Pancreas (tissue), 10 donors: ENCODE measurements at places on chromosomes 16 and 17.

GRCh38 chr17:51995797-51996403 lies 162.6 kb downstream of the CA10 start:
- no peaks in the 10 kb centered on the region for H3K36me3 ChIP-seq
- H3K4me3 ChIP-seq, result no peak overlapping the region
- DNase-seq, result no peak
- no peak overlapping the region for H3K27ac ChIP-seq

GRCh38 chr16:80828495-80828894 lies 24.1 kb upstream of the CDYL2 start:
- DNase-seq, result no peak
- peaks cover 5% of the 10 kb centered on the region for H3K4me1 ChIP-seq
- no peak overlapping the region for H3K4me3 ChIP-seq
- H3K36me3 ChIP-seq, result no peaks in the 10 kb centered on the region
- no peaks in the 10 kb centered on the region for H3K27me3 ChIP-seq

DNA sequence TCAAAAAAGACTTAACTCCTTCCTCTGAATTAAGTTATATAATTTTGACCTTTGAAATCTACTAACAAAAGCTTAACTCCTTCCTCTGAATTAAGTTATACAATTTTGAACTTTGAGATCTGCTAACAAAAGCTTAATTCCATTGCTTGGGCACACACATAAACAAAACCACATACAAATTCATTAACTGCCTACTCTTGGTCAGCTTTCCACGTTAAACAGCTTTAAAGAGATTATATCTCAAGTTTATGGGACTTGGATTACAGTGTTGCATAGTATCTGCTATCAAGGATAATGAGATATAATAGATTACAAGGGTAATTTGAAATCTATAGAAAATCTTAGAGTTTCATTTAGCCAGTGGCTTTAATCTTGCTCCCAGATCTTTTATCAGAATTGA lies 23.5 kb downstream of the COX10 start:
- no peak for DNase-seq
- H3K27ac ChIP-seq, result no peak overlapping the region
- H3K4me1 ChIP-seq, result peaks cover 6% of the 10 kb centered on the region
- no peaks in the 10 kb centered on the region for H3K36me3 ChIP-seq
- no peak overlapping the region for H3K4me3 ChIP-seq
- no peaks in the 10 kb centered on the region for H3K27me3 ChIP-seq

DNA sequence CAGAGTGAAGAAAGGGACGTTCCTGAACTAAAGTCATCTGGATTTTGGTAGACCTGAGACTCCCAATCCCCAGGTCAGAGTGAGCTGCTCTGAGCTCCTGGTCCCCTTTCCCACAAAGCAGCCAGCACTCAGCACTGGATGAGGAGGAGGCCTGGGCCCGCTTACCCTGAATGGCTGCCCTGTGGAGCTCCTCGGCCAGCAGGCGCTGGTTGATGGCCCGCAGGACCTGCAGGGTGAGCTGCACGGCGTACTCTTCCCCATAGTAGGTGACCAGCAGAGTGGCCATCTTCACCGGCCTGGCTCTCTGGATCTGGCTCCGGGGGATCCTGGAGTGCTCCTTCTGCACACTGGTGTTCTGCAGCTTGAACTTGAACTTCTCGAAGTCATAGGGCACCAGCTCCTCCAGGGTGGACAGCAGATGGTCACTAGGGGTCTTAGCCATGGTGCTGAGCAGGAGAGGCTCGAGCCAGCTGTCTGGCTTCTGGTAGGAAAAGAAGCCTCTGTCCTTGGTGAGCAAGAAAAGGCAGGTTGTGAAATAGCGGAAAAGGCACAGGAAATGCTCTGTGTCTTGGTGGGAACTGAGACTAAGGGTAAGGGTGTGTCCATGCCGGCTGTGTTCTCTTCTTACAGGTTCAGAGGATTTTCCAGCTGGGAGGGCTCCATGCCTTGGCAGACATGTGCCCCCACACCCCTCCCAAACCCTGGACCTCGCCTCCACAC lies at the start of gene MEFV:
TSS of gene MEFV (minus strand) at position 488 of the 720 bp plus-strand sequence. CDS start at position 442, 46 bp downstream.
- no peaks in the 10 kb centered on the region for H3K36me3 ChIP-seq
- H3K27me3 ChIP-seq, result no peaks in the 10 kb centered on the region
- no peak within 1 kb of the TSS for H3K27ac ChIP-seq
- DNase-seq, result no peak

- peaks cover 4% of the 10 kb centered on the region for H3K27me3 ChIP-seq
- H3K4me1 ChIP-seq, result no peaks in the 10 kb centered on the region
- H3K4me3 ChIP-seq, result no peak overlapping the region
- no peak for DNase-seq
- no peaks in the 10 kb centered on the region for H3K36me3 ChIP-seq
Observed at GRCh38 chr16:8182761-8183160, 407.6 kb downstream of the TMEM114 start.

GRCh38 chr17:78970834-78971755 lies 8.6 kb downstream of the LGALS3BP start:
- H3K4me3 ChIP-seq, result no peak overlapping the region
- H3K27ac ChIP-seq, result peak overlapping the region; percentile 25
- DNase-seq, result peak; percentile 86
- H3K27me3 ChIP-seq, result no peaks in the 10 kb centered on the region

DNA sequence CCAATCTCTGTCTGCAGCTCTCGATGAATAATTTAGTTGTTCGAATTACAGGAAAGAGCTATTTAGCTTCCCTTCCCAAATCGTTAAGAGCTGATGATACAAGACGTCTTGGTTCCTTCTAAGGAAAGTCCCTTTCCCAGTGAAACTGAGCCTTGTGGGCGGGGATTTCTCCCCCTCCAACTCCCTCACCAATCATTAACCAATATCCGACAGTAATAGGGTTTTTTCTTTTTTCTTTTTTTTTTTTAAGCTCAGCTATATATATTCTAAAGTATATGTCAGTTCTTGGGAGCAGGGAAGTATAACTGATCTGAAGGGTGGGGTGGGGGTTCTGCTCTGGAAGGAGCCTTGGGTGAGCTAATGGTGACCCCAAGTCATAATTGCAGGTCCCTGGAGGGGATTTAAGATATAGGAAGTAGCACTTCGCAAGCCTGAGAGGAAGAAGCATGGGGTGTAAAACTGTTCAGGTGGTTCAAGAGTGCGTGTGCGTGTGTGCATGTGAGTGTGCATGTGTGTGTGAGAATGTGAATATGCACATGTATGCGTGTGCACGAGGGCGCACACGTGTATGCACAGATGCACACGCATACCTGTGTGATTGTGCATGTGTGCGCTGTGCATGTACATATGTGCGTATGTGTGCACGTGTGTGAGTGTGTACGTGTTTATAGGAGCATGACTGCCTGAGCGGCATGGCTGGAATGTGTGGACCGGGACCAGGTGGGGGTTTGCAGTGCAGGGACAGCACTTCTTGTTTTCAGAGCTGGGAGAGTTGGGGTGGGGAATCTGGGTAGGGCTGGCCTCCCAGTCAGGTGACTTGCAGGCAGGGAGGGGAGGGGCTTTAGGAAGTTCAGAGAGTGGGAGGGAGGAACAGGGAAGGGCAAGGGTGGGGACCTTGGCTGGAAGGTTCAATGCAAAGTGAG lies 42.7 kb downstream of the SOCS3 start:
- no peaks in the 10 kb centered on the region for H3K27me3 ChIP-seq
- peak overlapping the region; percentile 4 for H3K4me3 ChIP-seq
- H3K4me1 ChIP-seq, result peaks cover 39% of the 10 kb centered on the region
- no peaks in the 10 kb centered on the region for H3K36me3 ChIP-seq
- peak overlapping the region; percentile 91 for H3K27ac ChIP-seq
- DNase-seq, result no peak

DNA sequence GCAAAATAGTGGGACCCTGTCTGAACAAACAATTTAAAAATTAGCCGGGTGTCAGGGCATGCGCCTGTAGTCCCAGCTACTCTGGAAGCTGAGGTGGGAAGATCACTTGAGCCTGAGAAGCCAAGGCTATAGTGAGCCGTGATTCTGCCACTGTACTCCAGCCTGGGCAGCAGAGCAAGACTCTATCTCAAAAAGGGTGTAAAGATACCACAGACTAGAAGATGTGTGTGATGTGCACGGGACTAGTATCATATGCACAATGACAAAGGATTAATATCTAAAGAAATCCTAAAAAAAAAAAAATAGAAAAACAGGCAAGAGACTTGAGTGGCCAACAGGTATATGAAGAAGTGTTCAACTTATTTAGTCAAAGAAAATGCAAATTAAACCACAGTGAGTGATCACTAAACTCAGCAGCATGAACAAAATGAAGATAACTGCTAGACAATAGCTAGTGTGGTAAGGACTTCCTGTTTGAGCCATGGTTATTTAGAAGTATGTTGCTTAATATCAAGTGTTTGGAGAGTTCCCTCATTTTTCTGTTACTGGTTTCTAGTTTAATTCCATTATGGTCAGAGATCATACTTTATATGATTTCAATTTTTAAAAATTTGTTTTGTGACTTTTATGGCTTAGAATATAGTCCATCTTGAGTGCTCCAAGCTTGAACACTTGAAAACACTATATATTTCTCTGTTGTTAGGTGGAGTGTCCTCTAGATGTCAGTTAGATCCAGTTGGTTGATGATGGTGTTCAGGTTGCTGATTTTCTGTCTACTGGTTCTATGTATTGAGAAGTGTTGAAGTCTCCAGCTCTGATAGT lies 14.7 kb upstream of the SLX4 start:
- no peaks in the 10 kb centered on the region for H3K27me3 ChIP-seq
- DNase-seq, result no peak
- H3K36me3 ChIP-seq, result no peaks in the 10 kb centered on the region
- no peak overlapping the region for H3K4me3 ChIP-seq
- no peaks in the 10 kb centered on the region for H3K4me1 ChIP-seq

GRCh38 chr17:12537436-12537835 lies 128.3 kb upstream of the MYOCD start:
- no peak overlapping the region for H3K4me3 ChIP-seq
- no peaks in the 10 kb centered on the region for H3K4me1 ChIP-seq
- no peak for DNase-seq

- H3K4me3 ChIP-seq, result no peak overlapping the region
- no peak overlapping the region for H3K27ac ChIP-seq
- no peaks in the 10 kb centered on the region for H3K36me3 ChIP-seq
- peaks cover 21% of the 10 kb centered on the region for H3K4me1 ChIP-seq
- no peaks in the 10 kb centered on the region for H3K27me3 ChIP-seq
Observed at GRCh38 chr16:2500430-2500917, 13.3 kb upstream of the ATP6V0C start.

DNA sequence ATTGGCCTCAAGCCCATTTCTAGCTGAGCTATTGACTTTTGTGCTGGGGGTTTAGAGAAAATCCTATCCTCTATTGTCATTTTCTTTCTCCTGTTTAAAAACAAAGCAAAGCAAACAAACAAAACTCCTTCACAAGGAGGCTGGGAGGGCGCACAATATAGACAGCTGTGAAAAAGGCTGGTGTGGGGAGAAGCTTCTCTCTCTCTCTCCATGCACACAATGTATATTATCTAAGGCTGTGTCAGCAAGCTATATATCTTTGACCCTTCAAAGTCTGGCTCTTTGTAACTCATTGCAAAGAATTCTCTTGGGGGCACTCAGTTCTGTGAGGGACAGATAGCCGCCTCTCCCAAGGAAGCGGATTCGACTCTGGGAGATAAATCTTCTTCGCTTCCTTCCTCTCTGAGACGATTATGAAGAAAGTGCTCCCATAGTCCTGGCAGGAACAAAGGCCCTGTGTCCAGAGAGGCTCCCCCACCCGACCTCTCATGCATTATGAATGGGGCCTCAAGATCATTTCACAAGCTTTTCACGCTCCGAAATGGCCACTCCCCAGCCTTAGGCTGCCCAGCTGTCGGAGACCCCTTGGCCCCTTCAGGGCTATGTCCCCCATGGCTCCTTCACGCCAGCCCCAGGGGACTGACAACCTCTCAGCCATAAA lies 33.2 kb upstream of the MEAK7 start:
- H3K27me3 ChIP-seq, result no peaks in the 10 kb centered on the region
- no peaks in the 10 kb centered on the region for H3K4me1 ChIP-seq
- H3K27ac ChIP-seq, result no peak overlapping the region
- no peak overlapping the region for H3K4me3 ChIP-seq
- DNase-seq, result no peak
- H3K36me3 ChIP-seq, result no peaks in the 10 kb centered on the region
